NCI-H1048 (cell line): ENCODE measurements at places on chromosomes 5 and 9.

DNA sequence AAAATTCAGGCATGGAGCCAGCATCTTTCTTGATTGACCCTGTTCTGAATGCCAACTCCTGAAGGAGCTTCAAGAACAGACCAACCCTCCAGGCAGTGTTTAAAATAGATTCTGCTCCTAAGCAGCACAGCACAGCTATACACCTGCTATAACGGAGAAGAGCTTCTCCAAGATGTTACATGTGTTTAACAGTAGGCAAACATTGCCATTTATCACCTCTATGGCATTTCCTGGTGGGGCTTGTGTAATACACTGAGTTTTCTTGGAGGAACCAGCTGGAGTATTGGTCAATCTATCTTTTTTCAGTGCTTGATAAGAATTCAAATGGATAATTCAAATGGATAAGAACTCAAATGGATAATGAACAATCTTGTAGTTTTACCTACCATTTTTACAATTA, 615.1 kb downstream of the CDH12 start:
- DNase-seq: no peak

DNA sequence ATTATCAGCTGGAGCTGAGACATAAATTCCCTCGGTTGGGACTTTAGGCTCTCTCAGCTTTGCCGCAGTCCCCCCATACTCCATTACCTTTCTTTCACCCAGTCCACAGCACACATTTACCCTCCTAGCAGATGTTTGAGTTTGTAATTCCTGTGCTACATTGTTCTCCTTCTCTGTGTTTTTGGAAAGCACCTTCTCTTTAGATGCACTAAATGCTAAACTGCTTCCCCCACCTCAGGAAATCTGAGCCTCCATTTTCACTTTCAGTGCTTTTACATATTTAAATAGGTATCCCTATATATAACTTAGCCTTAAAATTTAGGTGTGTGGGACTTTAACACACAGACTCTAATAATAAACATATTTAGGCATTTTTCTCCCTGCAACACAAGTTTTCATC, 356.9 kb downstream of the NFIB start:
- DNase-seq: no peak

GRCh38 chr9:76962732-76963131, 56.7 kb upstream of the FOXB2 start:
- DNase-seq: no peak

DNA sequence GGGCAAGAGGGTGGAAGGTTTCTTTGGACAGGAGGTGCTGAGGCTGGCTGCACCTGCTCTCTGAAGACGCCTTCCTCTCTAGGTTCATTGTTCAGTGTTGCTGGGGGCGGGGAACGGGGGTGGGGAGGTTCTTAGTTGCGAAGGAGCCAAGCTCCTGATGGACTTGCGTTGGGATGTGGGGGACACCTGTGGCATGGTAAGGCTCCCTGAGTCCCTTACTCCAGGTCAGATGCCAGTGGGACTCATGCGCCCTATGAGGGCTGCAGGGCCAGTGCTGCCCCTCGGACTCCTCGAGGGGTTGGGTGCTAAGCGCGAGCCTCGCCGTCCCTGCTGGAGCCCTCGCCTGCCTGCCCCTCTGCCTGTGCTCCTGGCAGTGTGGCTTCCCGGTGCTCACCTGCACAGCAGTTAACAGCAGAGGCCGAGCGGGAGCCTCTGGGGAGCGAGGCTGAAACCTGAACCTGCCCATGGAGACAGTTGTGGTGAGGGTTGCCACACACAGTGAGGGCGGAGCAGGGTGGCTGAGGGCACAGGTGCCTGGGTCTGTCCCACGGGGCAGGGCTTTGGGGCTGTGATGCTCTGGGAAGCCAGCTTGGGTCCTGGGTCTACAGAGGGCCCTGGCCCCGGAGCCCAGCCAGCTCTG, 5.5 kb downstream of the RNU6ATAC start:
- DNase-seq: no peak

GRCh38 chr5:146703499-146703898, 175.1 kb downstream of the PPP2R2B start:
- no peak for DNase-seq
